Activated T-helper 1 cell treated with anti-CD3 and anti-CD28 coated beads, Interleukin-2, amount 50 U/mL, for 16 hours (primary cell): ENCODE measurements at places on chromosomes 6 and 20.
A peak's percentile ranks its signal among the peaks of the same experiment; 100 is the strongest.

GRCh38 chr20:47740862-47741184, 44.5 kb downstream of the SULF2 start:
- no peak for DNase-seq

DNA sequence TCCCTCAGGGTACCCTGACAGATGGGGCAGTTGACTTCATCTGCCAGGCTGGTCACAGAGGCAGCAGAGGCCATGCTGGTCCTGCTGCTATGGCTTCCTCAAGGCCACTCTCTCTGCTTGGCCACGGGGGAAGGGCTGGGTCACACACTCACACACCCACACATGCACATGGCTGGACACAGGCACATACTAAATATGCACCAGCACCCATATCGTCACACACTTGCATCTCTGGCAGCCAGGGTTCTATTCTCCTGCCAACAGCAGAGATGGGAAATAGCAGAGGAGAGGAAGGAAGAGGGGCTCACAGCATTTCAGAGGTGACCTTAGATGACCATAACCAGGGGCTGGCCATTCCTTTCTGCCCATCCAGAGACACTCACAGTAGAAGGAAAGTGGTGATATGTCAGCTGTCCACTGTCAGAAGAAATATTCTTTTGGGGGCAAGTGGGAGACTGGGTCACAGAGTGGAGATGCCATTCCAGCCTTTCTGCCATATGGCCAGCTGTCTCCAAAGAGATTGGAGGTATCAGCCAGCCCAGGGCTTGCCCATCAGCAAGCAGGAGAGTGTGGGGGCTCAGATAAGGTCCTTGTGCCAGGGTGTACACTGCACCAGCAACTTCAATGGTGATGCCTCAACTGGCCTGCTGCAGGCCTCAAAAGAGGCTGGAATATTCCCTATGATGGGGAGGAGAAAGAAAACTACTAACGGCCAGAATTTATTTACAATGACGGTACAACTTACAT, at the start of gene TRIM10:
Gene TRIM10 (minus strand): TSS at position 427 of the 747 bp plus-strand sequence. CDS start 353 bp downstream, at position 74.
- DNase-seq: no peak

GRCh38 chr6:31769684-31770371, 7.3 kb downstream of the VWA7 start:
- peak; percentile 64 for DNase-seq

- no peak for DNase-seq
These were observed 142.1 kb downstream of the BMP7 start for GRCh38 chr20:57124366-57124765.

DNA sequence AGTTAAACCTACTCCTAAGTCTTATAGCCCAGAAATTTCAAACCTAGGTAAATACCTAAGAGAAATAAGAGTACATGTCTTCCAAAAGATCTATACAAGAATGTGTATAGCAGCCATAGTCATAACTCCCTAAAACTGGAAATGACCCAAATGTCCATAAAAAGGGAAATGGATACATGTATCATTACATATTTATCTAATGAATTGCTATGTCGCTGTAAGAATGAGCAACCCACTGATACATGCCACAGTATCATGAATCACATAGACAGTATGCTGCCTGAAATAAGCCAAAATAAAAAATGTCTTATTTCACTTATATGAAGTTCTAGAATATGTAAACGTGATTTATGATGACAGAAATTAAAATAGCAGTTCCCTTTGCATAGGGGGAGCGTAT, 679.5 kb downstream of the MAFB start:
- DNase-seq: no peak

- no peak for DNase-seq
These were observed 79.1 kb upstream of the SLC22A23 start for GRCh38 chr6:3535776-3536435.

- no peak for DNase-seq
These were observed 8.9 kb upstream of the LKAAEAR1 start for GRCh38 chr20:64093013-64093503.

DNA sequence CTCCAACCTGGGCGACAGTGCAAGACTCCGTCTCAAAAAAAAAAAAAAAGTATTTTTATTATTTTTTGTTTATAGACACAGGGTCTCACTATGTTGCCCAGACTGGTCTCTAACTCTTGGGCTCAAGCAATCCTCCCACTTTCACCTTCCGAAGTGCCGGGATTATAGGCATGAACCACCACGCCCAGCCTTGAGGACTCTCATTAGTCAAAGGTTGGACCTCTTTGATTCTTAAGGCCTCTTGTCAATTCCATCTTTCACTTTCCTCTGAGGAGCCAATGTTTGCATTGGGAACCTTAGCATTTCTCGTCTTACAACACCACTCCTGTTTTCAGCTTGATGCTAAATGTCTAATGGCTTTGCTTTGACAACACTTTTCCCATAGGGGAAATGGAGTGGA, 16.1 kb upstream of the CDK19 start:
- DNase-seq: no peak

GRCh38 chr6:104860221-104860620, 502 bp upstream of the HACE1 start:
- no peak for DNase-seq

DNA sequence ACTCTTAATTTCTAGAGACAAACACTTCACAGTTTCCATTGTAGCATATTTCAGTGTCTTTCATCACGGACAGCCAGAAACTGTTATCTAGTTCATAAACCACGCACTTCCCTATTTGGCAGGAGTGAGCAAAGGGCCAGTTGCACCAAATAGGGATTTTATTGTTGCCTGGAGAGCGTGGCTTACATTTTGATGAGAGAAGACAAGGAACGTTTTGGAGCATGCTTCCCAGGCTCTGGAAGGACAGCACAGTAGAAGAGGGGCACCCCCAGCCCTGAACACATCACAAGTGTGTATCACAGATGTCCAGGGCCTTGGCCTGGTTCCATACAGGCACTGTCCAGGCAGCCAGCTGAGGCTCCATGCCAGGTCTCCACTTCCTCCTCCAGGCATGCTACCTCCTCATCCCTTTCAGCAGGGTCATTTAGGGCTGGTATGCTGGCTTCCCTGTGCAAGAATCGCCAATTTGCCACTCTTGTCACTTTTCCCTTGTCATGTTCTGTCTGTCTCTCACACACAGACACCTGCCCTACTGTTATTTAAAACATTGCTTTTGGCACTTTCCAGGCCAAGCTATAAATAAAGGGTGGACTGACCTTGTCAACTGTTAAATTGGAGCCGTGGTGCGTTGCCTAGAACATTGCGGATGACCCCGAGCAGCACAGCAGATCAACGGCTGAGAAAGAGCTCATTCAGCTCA, 235.0 kb upstream of the GMDS start:
- no peak for DNase-seq

DNA sequence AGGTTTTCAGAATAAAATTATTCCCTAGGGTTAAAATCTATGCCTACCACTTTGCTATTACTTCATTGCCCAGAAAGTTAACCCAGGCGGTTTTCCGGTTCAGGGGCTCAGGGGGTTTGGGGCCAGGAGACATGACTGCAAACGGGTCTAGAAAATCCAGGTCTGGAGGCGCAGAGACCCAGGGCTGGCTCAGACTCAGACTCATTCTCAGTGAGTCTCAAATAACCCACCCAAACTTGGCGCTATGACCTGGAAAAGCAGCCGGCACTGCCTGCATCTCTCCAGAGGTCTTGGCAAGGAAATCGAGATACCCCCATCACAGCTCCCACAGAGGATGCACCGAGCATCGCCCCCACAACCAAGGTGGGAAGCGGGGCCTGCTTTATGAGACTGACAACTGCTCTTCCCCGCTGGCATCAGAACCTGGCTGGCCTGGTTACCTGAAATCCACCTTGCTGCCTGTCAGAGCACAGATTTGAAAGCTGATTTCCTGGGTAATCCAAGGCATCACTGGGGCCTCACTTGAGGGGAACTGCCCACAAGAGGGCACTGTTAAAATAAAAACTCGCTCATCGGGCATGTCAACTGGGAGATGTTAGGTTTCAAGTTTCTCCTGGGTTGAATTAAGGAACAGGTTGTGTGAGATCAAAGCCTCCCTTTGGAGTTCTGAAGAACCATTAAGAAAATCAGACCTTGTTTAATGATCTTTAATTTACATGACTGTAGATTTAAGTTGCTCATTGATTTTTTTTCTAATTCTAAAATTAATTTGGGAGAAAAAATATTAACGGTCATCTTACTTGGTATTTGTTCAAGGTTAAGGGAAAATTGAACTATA, 55.1 kb downstream of the KIF16B start:
- no peak for DNase-seq

DNA sequence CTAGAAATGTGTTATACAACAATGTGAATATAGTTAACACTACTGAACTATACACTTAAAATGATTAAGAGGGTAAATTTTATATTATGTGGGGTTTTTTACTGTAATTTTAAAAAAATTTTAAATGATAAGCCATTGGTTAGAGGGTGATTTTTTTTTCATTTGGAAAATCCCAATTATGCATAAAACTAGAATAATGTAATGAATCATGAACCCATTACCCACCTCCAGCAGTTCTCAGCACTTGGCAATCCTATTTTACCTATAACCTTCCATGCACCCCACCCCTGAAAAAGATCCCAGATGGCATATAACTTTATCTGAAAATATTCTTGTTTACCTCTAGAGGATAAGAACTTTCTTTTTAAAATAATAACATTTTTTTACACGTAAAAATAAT, 13.7 kb downstream of the KIF3B start:
- no peak for DNase-seq

DNA sequence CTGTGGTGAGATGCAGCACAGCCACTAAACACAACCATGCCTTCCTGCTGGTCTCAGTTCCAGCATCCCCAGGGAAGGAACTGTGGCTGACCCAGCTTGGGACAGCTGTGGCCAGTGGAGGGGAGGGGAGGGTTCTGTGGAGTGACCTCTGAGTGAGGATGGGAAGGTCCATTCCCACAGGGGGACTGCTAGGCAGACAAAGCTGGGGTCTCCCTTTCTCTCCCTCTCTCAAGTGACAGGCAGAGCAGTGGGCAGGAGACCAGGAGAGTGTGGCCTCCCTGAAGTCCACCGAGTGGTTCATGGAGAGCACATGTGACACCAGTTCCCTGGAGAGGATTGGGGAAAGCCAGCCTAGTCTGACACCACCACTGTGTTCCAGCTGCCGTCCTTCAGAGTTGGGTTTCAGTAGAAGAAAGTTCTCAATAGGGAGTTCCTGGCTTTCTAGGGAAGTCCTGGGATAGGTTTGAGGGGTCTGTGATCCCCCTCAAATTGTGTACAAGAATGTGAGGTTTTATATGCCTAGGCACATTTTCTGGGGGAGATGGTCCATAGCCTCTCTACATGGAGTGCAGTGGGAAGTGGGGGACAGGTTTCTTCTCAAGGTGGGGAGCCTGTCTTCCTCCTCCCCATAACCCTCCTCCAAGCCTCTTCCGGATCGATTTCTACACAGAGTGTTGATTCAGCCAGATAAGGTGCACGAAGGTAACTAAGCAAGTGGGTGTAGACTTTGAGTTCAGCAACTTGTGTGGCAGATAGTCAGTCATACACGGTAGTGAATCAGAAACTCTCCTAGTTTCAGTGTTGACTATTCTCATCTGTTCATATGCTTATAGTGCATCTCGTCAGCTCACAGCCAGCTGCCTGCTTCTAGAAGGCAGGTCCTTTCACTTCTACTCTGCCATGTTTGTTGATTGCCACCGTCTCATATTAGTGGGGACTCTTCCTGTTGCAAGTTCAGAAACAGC, 18.9 kb downstream of the MANBAL start:
- DNase-seq: no peak

DNA sequence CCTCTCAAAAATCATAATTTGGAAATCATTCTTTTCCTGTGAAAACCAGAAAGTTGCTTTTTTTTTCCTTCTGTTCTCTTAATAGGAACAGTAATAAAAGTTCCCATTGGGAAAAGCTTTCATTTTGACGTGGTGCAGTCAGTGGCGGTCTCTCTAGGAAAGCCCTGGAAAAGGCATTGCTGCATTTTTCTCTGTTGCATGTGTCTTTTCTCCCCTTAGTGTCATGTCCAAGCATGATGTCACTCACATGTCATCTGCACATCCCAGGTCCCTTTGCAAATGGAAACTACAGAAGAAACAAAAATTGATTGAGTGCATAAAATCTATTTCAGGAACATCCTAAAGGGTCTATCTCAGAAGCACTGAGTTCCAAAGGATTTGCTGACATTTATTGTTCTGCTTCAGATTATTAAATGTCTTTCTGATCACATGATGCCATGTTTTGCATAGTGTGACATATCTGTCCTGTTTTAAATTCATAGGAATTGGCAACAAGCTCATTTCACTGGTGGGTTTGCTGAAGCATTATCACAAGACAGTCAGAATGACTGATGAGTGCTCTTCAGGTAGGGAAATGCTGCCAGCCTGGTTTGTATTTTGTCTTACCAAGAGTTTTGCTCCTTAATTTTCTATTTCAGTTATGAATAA, 208.7 kb downstream of the SOX4 start:
- no peak for DNase-seq

DNA sequence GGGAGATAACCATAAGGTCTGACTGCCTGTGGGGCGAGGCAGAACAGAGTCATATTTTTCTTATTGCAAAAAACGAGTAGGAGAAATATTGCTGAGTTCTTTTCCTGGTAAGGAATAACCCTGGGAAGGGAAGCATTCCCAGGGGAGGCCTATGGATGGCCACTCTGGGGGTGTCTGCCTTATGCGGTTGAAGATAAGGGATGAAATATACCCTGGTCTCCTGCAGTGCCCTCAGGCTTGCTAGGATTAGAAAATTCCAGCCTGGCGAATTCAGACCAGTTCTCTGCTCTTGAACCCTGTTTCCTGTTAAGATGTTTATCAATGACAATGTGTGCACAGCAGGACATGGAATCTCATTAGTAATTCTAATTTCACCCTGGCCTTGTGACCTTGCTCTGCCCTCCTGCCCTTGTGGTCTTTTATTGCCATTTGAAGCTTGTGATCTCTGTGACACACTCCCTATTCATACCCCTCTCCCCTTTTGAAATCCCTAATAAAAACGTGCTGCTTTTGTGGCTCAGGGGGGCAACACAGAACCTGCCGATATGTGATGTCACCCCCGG, 491.1 kb upstream of the EYS start:
- no peak for DNase-seq

DNA sequence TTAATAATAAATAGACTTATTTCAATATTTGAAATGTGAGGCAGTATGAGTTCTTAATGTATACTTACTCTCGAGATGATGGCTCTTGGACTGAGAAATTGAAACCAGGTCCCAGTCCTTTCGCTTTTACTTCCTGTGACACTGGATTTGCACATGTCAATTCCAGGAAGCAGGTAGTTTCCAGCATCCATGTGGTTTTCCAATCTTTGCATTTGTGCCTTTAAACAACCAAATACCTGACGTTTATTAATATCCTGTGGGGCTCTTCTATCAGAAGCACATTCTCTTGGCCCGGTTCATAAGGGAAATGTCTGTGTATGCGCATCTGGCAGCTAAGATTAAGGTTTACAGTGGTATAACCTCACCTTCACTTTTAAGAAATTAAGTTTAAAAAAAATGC, 13.1 kb downstream of the UTRN start:
- DNase-seq: no peak

DNA sequence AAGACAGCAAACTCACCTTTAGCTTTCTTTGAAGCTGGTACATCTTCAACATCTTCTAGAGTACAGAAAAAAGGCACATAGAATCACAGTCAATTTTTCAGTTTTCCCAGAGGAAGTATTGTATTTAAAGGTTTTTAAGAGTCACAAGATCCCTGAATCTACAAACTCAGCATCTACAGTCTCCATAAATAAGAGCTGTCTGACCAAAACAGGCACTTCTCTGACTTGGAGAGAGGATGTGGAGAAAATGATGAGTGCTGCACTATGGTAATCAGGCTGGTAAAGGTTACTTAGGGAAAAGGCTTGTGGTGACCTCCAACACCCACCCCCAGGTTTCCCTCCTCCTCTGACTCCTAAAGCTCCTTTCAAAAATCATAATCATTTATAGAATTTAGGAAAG, 228.0 kb downstream of the CLVS2 start:
- DNase-seq: no peak
